ENCODE measurements at places on chromosomes 4 and X.
A peak's percentile ranks its signal among the peaks of the same experiment; 100 is the strongest.

DNA sequence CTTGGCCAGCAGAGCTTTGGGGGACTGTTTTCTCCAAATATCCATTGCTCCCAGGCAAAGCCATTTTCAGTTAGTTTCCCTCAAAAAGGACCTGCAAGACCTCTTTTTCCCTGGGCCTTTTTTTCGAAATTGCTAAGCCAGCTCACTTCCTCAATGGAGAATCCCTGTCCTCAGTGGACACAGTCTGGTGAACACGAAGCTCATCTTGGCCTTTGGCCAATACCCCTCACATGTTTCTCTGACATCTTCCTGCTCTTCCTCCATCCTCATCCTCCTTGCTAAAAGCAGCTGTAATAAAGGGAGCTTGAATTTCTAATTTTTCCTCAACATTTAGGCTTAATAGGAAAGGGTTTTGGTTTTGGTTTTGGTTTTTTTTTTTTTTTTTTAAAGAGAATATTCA lies 17.6 kb upstream of the PRPS1 start:
- DNase-seq, result no peak

- DNase-seq, result no peak
Observed at GRCh38 chrX:102712981-102713625, 855 bp downstream of the GPRASP2 start.

- no peak for DNase-seq
Observed at GRCh38 chr4:68734095-68734494, 63.6 kb upstream of the UGT2B15 start.

- DNase-seq, result no peak
Observed at GRCh38 chr4:125319311-125319710, 4.6 kb downstream of the FAT4 start.

DNA sequence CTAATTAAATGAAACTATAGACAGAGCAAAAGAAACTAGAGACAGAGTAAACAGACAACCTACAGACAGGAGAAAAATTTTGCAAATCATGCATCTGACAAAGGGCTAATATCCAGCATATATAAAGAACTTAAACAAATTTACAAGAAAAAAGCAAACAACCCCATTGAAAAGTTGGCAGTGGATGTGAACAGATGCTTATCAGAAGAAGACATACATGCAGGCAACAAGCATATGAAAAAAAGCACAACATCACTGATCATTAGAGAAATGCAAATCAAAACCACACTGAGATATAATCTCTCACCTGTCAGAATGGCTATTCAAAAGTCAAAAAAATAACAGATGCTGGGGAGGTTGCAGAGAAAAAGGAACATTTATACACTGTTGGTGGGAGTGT lies 14.8 kb downstream of the ZNF280C start:
- no peak for DNase-seq

GRCh38 chr4:16225167-16225862 lies 956 bp downstream of the TAPT1 start:
- DNase-seq, result no peak

DNA sequence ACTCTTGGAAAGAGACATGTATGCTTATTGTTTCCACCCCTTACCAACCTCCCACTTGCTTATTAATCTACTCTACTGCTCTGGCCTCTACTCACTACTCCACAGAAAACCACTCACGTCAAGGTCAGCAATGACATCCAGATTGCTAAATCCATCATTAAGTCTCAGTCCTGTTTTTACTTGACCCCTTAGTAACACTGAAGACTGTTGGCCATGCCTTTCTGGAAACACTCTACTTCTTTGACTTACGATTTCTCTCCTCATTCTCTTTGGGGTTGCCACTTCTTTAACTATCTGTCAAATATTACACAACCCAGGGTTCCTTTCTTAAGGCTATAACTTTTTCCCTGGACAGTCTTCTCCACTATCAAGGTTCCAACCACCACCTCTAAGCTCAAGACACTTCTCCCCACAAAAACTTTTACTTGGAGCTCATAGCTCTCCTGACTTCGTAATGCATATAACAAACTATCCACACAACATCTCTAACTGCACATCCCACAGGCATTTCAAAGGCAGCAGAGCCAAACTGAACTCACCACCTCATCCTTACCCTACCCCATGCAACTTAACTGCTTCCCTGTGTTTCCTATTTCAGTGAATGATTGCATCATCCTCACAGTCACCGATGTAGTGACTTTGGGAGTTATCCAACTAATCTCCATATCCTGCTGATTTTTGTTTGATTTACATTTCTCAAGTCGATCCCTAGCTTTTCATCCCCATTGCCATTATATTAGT lies 15.8 kb upstream of the MAGEA4 start:
- DNase-seq, result no peak

DNA sequence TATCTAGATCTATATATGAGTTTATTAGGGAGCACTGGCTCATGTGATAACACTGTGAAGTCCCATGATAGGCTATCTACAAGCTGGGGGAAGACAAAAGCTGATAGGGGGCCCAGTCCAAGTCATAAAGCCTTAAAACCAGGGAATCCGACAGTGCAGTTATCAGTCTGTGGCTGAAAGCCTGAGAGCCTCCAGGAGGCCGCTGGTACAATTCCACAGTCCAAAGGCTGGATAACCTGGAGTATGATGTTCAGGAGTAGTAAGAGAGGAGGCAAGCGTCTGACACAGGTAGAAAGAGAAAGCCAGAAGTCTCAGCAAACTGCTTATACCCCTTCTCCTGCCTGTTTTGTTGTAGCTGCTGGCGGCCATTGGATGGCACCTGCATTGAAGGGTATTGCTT lies 177.6 kb upstream of the SPRY1 start:
- DNase-seq, result no peak

GRCh38 chr4:109764376-109764775 lies 34.5 kb upstream of the PLA2G12A start:
- no peak for DNase-seq

DNA sequence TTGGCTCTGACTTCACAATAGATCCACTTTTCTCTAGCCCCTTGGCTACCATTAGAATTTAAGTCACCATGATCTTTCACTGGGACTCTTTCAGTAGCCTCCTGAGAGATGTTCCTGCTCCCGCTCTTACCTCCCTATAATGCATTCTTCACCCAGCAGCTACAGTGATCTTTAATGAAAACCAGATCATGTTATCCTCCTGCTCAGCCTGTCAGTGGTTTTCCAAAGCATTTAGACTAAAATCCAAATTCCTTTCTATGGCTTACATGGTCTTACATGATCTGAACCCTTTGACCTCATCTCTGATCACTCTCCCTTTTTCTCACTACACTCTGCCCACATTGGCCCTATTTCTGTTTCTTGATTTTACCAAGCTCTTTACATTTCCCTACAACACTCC lies 18.3 kb upstream of the RPS6KA3 start:
- no peak for DNase-seq

GRCh38 chr4:120291541-120291940 lies 224.9 kb upstream of the MAD2L1 start:
- no peak for DNase-seq

DNA sequence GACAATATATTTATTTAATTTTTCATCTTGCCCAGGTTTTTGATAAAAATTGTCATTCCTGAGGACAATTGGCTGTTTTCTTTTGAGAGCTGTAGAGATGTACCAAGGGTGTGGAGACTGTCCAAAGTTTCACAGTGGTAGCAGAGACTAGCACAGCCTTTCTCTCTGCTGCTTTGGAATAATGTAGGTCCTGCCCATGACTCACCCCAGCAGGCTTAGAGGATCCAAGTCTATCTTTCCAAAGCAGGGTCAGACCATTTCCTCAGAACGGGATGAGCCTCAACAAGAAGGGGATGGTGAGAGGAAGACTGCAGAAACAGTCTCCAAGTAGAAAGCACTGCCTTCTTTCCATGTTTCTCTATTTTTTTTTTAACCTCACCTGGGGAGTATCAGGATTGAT lies 131.5 kb upstream of the RPL34 start:
- no peak for DNase-seq

DNA sequence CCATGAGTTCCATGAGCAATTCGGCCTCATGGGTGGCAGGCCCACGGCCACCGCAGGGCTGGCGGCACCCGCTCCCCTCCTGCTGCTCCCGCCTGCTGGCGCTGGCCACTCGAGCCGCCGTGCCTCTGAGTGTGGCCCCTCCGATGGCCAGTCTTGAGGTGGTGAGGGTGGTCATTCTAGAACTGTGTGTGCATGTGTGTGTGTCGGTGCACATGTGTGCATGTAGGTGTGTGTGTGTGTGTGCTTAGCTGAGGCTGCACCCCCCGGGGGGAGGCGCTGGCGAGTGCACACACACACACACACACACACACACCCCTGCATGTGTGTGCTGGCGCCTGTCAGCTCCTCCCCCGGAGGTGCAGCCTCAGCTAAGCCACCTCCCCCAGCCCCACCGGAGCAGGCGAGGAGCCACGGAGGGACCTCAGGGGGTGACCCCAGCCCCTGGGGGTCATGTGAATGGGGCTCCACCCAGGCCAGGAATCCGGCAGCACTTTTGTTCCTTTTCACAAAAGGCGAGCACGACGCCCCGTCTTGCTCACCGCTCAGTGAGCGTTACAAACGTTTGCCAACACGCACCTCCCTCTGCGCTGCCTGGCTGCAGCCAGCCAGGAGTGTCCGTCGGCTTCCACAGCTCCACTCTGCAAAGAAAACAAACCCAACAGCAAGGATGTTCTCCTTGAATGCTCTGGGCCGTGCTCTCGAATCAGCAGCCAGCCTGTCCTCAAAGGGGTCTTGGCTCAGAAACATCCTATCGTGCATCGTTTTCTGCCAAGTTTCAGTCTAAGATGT lies 29.9 kb downstream of the FGFRL1 start:
- DNase-seq, result no peak

DNA sequence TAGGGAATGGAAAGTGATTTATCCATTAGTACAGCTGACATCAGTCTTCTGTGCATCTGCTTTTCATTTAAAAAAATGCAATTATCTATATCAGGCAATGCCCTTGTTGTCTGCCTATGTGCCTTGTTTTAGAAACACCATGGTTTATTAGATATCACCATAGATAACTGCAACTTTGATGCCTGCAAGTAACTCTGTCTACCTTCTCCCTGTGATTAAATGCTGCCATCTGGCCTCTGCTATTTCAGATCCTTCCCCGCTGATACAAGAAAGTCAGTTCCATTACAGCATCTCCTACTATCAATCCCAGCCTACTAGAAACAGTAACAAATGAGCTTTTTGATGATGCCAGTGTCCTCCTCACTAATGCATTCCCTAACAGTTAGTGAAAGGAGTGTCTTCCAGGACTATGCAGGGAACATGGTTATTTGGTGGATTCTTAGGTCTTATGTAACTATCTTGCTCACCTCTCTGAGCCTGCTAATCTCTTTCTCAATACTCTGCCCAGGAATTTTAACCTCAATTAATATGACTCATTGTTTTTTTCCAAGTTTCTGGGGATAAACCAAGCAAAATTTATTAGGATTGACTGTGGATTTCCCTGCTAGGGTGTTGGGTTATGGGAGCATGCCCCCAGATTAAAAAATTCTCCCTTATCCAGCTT lies 444.9 kb downstream of the RAPGEF2 start:
- no peak for DNase-seq

DNA sequence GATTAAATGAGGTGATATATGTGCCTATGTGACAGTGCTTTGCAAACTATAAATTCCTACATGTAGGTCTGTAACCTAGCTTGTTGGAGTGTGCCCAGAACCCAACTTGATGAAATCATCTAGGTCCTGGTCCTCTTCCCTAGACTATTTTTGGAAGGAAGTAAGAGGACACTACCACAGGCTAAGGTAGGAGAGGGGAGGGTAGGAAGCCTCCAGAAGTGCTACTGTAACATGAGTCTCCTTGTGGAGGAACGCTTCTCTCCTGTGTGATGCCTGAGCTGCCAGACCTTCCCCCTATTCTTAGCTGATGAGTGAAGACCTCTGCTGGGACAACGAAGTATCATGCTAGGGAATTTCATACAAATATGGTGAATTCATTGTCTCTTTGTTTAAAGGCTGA lies 41.8 kb upstream of the IL21 start:
- no peak for DNase-seq

DNA sequence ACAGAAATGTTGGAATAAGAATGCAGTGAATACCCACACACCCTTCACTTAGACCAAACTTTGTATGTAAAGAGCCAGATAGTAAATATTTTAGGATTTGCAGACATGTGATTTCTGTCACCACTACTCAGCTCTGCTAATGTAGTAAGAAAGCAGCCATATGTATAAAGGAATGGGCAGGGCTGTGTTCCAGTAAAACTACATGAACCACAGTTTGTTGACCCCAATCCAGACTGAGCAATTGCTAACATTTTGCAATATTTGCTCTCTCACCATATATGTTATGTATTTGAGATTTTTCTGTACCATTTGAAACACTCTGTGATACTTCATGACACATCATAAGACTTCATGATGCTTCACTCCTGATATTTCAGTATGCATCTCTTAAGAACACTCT lies 32.0 kb upstream of the TBC1D1 start:
- DNase-seq, result no peak

DNA sequence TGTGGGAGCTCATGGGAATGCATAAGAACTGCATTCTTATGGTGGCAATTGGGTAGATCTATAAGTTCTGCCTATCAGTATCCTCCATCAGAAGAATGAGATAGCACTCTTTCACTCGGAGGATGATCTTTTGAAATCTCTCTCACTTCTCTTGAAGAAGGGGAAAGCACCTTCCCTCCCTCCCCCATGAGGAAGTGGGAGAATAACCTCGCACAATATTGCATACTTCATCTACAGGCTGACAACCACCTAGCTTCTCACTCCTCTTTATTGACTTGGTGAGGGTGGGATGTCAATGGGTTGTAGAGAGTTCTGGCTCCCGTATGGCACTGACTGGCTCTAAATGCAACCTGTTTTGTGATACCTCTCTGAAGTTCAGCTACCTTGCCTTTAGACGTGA lies 146.7 kb upstream of the SPOCK3 start:
- DNase-seq, result no peak

- no peak for DNase-seq
Observed at GRCh38 chr4:55733932-55734331, 85.7 kb upstream of the EXOC1L start.

GRCh38 chr4:40586034-40586433 lies 43.6 kb downstream of the RBM47 start:
- DNase-seq, result no peak

- DNase-seq, result peak; percentile 87
Observed at GRCh38 chr4:7101692-7102515, 34.0 kb upstream of the GRPEL1 start.

DNA sequence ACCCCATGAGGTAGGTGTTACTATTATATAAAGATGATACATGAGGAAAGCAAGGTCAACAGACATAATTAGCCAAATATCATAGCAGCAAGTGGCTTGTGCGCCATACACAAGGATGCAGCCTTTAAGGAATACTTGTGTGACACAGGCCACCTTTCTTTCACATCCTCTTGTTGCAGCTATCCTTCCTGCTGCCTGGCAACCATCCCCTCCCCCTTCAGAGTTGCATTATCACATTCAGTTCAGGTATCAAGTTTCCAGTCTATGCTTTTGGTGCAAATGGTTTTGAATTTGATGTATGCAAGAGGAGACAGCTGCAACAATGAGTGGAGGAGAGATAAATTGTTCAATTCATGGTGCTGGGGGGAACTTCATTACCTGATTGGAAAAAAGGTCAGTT lies 6.4 kb downstream of the ZCCHC18 start:
- no peak for DNase-seq

- DNase-seq, result no peak
Observed at GRCh38 chr4:54780149-54780495, 122.4 kb downstream of the KIT start.

GRCh38 chr4:173696011-173696410 lies 166.0 kb upstream of the HAND2 start:
- DNase-seq, result no peak
